ENCODE measurements at places on chromosomes 1 and 21.
A peak's percentile ranks its signal among the peaks of the same experiment; 100 is the strongest.

DNA sequence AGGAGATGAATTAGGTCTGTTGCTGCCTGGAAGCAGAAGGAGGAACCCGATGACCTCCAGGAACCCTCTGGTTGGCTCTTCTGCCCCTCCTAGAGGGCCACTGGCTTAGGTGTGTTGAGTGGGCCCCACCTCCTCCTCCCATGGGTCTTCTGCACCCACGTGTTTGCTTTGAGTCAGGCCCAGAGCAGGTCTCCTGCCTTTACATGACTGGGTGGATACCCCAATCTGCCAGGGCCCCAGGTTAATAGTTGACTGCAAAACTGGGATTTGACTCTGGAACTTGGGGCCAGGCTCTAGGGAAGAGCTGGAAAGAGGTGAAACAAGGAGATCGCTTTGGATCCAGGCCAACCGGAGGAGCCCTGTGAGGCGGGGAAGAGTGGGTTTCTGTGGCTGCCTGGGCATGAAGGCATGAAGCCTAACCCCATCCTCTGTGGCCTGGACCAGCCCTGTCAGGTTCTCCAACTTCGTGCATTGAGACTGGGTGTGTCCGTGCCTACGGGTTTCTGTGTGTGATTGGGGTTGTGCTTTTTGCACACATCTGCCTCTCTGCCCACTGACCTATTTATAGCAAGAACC is 7.8 kb upstream of the LAD1 start:
- DNase-seq, result no peak

DNA sequence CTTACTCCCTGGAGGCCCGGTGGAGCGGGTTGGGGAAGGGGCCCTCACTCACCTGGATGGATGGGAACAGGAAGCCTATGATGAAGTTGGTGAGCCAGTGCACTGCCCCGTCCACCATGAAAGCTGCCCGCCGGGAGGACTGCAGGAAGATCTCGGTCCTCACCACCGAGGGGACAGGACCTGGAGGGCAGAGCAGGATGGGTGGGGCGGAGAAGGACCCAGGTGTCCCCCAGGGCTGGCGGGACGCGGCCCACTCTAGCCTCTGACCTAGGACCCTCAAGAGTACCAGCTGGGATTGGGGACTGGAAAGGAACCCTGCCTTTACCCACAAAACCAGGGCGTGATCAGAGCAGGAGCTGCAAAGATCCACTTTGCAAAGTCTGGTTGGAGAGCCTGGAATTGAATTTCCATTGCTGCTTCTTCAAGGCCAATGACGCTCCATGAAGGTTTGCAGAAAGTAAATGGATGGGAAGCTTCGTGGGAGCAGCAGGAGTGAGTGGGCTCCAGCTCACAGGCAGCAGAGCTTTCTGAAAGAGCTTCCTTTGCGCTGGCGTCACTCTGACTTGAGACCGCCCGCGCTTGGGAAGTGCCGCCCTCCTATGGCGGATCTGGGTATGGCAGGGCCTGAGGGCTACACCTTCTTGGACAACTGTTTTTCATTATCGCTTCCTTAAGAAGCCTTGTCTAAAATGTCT is 21.4 kb downstream of the SLC2A7 start:
- DNase-seq, result peak; percentile 76

- no peak for DNase-seq
These were observed 67.7 kb upstream of the AJAP1 start for GRCh38 chr1:4586611-4587160.

DNA sequence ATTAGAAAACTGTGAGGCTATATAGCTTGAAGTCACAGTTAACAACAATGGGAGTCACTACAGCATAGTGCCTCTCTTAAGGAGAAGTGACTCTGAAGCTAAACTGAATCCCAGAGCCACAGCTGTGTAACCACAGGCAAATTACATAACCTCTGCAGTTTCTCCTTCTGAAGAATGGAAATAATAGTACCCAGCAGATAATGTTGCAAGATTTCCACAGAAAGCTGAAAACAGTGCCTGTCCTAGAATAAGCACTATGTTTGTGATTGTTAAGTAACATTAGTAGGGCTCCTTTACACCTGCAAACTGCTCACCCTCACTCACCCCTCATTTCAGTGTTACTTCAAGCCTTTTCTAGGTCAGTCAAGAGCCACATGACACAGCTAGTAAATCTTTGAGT is 886.7 kb downstream of the PLA2G4A start:
- DNase-seq, result no peak

DNA sequence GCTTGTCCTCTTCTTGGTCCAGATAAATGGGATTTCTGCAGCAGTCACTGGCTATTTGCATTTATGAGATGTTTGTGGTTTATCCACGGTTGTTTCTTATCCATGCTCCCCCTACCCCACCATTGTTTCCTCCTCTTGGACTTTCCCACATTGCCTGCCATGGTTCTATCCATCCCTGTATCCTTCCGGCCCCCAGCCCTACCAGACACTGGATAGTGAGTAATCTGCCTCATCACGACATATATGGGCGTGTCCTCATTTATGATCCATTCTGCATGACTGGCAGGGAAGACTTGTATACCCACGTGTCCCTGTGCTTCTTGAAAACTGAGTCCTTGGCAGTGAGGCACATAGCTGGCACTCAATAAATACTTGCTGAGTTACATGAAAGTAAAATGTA is 40.1 kb downstream of the CACNA1S start:
- no peak for DNase-seq

GRCh38 chr1:63787875-63788274 is 14.1 kb downstream of the ROR1 start:
- no peak for DNase-seq

GRCh38 chr1:202551683-202552082 is 158.6 kb downstream of the SYT2 start:
- DNase-seq, result no peak

DNA sequence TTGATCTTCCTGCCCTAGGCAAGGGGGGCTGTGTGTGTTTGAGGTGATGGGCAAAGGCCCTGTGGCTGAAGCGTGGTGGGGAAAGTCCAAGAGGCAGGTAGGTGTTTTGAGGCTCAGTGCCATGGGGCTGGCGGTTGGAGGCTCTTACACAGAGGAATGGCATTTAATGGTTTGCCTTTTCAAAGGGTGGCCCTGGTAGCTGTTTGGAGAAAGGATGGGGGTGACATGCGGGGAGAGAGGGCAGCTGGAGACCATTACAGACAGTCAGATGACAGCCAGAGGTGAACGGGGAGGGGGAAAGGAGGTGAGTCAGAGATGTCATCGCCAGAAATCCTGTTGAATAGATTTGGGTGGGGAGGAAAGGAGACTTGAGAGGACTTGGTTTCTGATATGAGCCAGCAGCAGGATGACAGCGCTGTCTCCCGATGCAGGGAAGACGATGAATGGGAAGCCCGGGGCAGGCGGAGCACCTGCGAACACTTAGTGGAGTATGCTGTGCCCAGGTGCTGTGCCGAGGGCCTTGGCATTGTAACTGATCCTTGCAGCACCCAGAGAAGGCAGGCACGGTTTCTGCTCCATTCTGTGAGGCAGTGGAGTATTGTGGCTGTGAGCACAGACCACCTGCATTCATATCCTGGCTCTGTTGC is 56.3 kb downstream of the MAN1C1 start:
- no peak for DNase-seq

DNA sequence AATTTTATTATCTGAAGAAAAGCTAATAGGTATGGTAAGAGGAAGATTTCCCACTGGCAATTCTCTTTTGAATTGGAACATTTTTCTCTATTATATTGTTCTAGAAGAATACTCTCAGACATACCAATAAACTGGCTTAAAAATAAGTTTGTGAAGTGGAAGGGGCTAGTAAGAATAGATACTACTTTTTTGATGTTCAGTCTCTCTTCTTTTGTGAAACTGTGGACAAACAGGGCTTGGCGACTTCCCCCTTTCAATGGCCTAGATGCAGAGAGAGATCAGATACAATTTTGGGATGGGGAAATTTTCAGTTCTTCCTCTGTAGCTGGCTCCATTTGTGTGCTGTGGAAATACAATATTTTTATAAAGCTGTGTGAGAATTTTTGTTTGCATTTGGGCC is 2.5 kb downstream of the PBX1 start:
- DNase-seq, result no peak

- no peak for DNase-seq
These were observed 18.3 kb downstream of the HYI start for GRCh38 chr1:43435146-43436145.

GRCh38 chr1:195738966-195739650 is 869.1 kb downstream of the KCNT2 start:
- no peak for DNase-seq

GRCh38 chr1:211942583-211942982 is 92.8 kb downstream of the INTS7 start:
- DNase-seq, result no peak

GRCh38 chr1:109197158-109198042 is 16.3 kb upstream of the SARS1 start:
- DNase-seq, result no peak
